MCF 10A (cell line): ENCODE measurements at places on chromosomes 1 and 21. TPM values are rescaled to one million over a fixed set of nuclear protein-coding genes. Genes with fewer than 3 reads are reported as not detected.
A peak's percentile ranks its signal among the peaks of the same experiment; 100 is the strongest.

PDIK1L gene
- total RNA-seq, result 10.8 and 10.9 TPM in 2 replicates

EFNA3 gene
- 1.6 and 1.7 TPM in 2 replicates for total RNA-seq

ACTN2 gene
- not detected in 2 replicates for total RNA-seq

SPRR1A gene
- not detected in 2 replicates for total RNA-seq

S100A5 gene
- total RNA-seq, result not detected in 2 replicates

SYDE2 gene
- total RNA-seq, result 4.3 and 5.9 TPM in 2 replicates

DNA sequence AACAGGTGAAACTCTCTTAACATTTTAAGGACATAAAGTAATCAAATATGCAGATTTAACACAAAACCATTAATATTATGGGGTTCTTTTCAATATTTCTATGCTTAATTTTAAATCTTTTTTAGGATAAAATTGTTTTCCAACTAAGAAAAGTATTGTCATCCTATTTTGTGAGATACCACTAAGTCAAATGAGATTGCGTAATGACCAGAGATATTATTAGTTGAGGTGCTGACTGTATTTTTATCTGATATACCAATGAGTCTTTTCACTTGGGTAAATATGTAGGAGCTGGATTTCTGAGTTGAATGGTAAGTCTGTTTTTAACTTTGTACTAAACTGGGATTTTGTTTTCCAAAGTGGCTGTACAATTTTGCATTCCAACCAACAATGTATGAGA, 25.4 kb downstream of the LEPR start:
- no peaks in the 10 kb centered on the region for H3K27me3 ChIP-seq
- H3K4me3 ChIP-seq, result no peak overlapping the region
- DNase-seq, result no peak
- H3K36me3 ChIP-seq, result peaks cover 11% of the 10 kb centered on the region

DNA sequence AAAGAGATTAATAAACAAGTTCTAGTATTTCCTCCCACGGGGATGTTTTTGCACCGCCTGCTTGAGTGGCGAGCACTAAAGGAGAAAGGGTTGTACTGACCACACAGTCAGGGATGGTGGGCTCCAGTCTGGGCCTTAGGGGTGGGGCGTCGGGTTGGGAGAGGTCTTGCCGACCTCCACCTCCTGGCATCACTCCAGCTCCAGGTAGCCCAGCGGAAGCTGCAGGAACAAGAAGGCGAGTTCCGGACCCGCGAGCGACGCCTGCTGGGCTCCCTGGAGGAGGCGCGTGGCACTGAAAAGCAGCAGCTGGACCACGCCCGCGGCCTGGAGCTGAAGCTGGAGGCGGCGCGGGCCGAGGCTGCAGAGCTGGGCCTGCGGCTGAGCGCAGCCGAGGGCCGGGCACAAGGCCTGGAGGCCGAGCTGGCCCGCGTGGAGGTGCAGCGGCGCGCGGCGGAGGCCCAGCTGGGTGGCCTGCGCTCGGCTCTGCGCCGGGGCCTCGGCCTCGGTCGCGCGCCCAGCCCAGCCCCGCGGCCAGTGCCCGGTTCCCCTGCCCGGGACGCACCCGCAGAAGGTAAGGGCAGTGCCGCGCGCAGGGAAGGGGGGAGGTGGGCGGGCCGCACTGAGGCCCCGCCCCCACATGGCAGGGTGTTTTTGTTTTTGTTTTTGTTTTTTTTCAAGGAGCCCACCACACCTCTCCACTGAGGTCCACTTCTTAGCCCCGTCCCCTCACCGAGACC, 19.7 kb downstream of the MFAP2 start:
- H3K27me3 ChIP-seq, result no peaks in the 10 kb centered on the region
- no peaks in the 10 kb centered on the region for H3K4me1 ChIP-seq
- no peak for DNase-seq
- H3K27ac ChIP-seq, result no peak overlapping the region
- H3K4me3 ChIP-seq, result no peak overlapping the region

GRCh38 chr21:31599013-31599412, 60.5 kb upstream of the SOD1 start:
- H3K27ac ChIP-seq, result no peak overlapping the region
- H3K27me3 ChIP-seq, result no peaks in the 10 kb centered on the region
- H3K36me3 ChIP-seq, result no peaks in the 10 kb centered on the region
- no peak overlapping the region for H3K4me3 ChIP-seq
- no peaks in the 10 kb centered on the region for H3K4me1 ChIP-seq

- DNase-seq, result no peak
- no peak overlapping the region for H3K4me3 ChIP-seq
- no peaks in the 10 kb centered on the region for H3K27me3 ChIP-seq
- no peaks in the 10 kb centered on the region for H3K4me1 ChIP-seq
- no peak overlapping the region for H3K27ac ChIP-seq
- no peaks in the 10 kb centered on the region for H3K36me3 ChIP-seq
These were observed 470.8 kb downstream of the AJAP1 start for GRCh38 chr1:5125208-5125607.

- no peak overlapping the region for H3K4me3 ChIP-seq
- DNase-seq, result no peak
- peaks cover 31% of the 10 kb centered on the region for H3K27me3 ChIP-seq
- no peaks in the 10 kb centered on the region for H3K36me3 ChIP-seq
These were observed 65.5 kb downstream of the DDX20 start for GRCh38 chr1:111821121-111821745.

DNA sequence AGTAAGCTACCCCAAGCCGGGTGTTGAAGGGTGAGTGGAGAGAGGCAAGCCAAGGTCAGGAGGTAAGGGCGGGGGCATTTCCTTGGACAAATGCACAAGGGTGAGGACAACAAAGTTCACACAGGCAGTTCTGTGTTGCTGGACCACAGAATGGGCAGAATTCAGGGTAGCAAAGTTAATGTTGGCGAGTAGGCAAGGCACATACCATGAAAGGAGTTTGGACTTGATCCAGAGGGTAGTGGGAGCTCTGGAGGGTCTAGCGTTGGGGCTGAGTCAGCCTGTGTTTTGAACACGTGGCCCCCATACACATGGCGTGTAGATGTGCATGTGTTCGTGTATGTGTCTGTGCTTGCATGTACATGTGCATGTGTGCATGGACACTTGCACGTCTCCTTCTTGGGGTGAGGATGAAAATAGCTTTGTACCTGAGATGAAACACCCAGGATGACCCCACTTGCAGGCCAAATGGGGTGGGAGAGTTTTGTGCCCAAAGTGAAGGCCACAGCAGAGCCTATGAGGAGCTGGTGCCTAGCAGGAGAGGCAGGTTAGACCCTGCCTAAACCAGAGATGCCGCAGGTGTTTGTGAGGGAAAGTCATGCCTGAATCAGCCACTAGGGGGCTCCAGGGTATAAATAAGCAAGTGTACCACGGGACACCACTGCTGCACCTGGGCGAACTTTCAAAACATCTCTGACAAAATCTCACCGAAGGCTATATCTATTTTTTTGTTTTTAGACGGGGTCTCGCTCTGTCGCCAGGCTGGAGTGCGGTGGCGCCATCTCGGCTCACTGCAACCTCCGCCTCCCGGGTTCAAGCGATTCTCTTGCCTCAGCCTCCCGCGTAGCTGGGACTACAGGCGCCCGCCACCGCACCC, 21.8 kb downstream of the SLC27A3 start:
- DNase-seq, result peak; percentile 88
- H3K27ac ChIP-seq, result no peak overlapping the region
- no peaks in the 10 kb centered on the region for H3K27me3 ChIP-seq
- peaks cover 5% of the 10 kb centered on the region for H3K36me3 ChIP-seq
- peaks cover 15% of the 10 kb centered on the region for H3K4me1 ChIP-seq

DNA sequence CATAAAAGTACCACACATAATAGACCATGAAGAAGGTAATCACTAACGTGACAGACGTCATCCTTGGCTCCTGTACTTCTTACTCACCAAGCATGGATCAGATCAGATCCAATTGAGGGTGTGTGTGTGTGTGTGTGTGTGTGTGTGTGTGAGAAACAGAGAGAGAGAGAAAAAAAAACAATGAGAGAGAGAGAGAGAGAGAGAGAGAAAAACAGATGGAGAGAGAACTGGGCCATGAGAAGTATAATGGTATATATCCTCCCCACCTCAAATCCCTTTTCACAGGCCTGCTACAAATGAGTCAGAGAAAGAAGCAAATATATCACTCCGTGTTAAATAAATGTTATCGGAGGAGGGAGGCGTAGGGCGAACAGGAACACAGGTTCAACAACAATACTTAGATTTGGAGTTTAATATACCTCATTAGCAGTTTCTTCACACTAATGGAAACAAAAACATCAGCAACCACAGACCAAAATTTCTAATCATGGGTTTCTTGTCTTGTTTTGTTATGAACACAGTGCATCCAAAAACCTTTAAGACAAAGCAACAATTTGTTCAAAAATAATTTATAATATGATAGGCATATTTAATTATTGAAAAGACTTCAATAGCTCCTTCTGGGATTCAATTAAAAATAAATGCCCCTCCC, 45.3 kb downstream of the TIAM1 start:
- no peak overlapping the region for H3K27ac ChIP-seq
- H3K27me3 ChIP-seq, result no peaks in the 10 kb centered on the region
- no peaks in the 10 kb centered on the region for H3K36me3 ChIP-seq
- peaks cover 13% of the 10 kb centered on the region for H3K4me1 ChIP-seq
- H3K4me3 ChIP-seq, result no peak overlapping the region

- no peak overlapping the region for H3K27ac ChIP-seq
- no peaks in the 10 kb centered on the region for H3K27me3 ChIP-seq
- no peak for DNase-seq
- H3K4me3 ChIP-seq, result no peak overlapping the region
- peaks cover 5% of the 10 kb centered on the region for H3K36me3 ChIP-seq
These were observed 2.7 kb upstream of the CAPN2 start for GRCh38 chr1:223709598-223709997.

GRCh38 chr21:19236209-19236608, 832.6 kb upstream of the TMPRSS15 start:
- H3K4me3 ChIP-seq, result no peak overlapping the region
- peaks cover 6% of the 10 kb centered on the region for H3K36me3 ChIP-seq
- no peaks in the 10 kb centered on the region for H3K27me3 ChIP-seq
- no peak overlapping the region for H3K27ac ChIP-seq
- H3K4me1 ChIP-seq, result peaks cover 6% of the 10 kb centered on the region

DNA sequence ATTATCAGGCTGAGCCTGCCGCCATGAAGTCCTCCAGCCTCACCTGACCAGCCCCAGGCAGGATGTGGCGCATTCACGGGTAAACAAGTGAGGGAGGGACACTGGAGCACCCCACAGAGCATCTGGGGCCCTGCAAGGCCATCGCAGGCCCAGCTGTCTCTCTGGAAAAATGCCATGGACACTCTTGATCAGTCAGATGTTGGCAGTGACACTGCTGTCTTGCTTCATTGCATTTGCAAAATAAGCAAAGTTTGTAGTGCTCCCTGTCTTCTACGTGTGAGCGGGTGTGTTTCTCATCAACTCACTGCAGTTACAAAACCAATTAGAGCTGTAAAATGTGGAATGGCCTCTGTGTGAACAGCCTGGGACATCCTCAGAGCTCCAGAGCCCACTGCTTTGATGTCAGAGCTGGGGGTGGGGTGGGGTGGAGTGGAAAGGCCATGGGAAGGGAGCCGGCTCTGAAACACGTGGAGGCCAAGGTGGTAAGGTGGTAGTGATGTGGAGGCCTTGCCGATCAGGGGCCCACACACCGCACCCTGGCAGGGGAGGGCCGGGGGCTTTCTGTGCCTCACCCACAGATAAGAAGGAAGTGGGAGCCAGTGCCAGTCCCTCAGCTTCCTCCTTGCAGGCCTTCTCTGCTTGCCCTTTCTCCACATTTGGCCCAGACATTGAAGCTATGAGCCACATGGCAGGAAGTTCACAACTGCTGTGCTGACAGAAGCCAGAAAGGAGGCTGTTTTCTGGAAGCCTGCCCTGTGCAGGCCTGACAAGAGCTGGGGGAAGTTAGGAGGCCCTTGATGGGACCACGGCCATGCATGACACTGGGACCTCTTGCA, 254.9 kb downstream of the RHOU start:
- H3K27ac ChIP-seq, result no peak overlapping the region
- no peaks in the 10 kb centered on the region for H3K36me3 ChIP-seq
- peaks cover 9% of the 10 kb centered on the region for H3K4me1 ChIP-seq
- H3K4me3 ChIP-seq, result no peak overlapping the region

- no peak overlapping the region for H3K4me3 ChIP-seq
- peaks cover 21% of the 10 kb centered on the region for H3K27me3 ChIP-seq
- no peak overlapping the region for H3K27ac ChIP-seq
- H3K36me3 ChIP-seq, result no peaks in the 10 kb centered on the region
- no peak for DNase-seq
These were observed 101.6 kb downstream of the TLR5 start for GRCh38 chr1:223041481-223041880.

GRCh38 chr21:38327984-38328383, 71.2 kb downstream of the KCNJ15 start:
- H3K4me1 ChIP-seq, result peaks cover 18% of the 10 kb centered on the region
- no peaks in the 10 kb centered on the region for H3K36me3 ChIP-seq
- no peak overlapping the region for H3K4me3 ChIP-seq
- no peak overlapping the region for H3K27ac ChIP-seq
- no peak for DNase-seq

- H3K27ac ChIP-seq, result no peak overlapping the region
- H3K36me3 ChIP-seq, result no peaks in the 10 kb centered on the region
- no peak overlapping the region for H3K4me3 ChIP-seq
These were observed 37.2 kb downstream of the COLGALT2 start for GRCh38 chr1:184000321-184000720.

DNA sequence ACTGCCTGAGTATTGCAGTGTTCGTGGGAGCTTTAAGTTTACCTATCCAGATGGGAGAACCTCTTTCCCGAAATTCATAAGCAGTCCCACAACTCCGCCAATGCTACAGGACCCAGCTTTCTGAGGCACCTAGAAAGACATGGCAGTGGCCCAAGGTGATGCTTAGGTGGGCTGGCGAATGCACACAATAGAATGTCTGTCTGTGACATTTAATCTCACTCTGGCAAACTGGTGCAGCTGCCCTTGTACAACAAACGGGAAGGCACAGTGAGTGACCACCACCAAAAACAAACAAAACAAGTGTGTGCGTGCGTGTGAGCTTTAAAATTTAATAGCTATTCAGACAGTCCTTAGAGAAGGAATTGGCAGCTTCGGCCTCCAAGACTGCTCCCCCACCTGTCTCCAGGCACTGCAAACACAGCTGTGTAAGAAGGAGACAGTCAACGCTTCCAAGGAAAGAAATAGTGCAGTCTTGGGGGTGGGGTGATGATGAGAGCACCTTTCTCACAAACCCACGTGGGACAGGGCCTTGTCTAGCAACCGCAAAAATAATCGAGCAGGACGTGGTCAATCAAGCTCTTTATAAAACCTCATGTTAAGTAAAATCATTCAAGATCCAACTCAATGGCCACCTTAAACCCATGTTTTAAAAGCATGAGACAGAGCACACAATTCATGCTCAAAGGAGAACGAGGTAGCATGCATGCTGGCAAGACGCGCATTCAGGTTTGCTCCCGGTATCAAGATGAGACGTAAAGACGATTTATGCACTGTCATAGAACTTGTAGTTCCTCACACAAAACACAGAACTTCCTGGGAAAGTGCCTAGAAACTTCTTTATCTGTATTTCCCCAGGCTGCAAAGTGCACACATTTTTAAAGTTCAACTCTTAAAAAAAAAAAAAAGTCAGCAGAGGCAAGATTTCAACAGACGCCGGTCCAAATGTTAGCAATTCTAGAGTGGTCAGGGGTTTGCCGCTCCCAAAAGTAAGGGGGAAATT, 84.1 kb downstream of the TM2D1 start:
- H3K27ac ChIP-seq, result no peak overlapping the region
- H3K4me3 ChIP-seq, result no peak overlapping the region
- no peak for DNase-seq
- peaks cover 16% of the 10 kb centered on the region for H3K4me1 ChIP-seq
- H3K27me3 ChIP-seq, result no peaks in the 10 kb centered on the region

GRCh38 chr1:151612501-151613281, 841 bp downstream of the SNX27 start:
- no peak for DNase-seq
- peak overlapping the region; percentile 88 for H3K27ac ChIP-seq
- no peaks in the 10 kb centered on the region for H3K27me3 ChIP-seq
- H3K4me3 ChIP-seq, result peak overlapping the region; percentile 89
- H3K36me3 ChIP-seq, result no peaks in the 10 kb centered on the region

GRCh38 chr21:26806801-26807295, 38.4 kb downstream of the ADAMTS1 start:
- DNase-seq, result peak; percentile 71
- no peaks in the 10 kb centered on the region for H3K27me3 ChIP-seq
- H3K4me1 ChIP-seq, result peaks cover 8% of the 10 kb centered on the region
- no peaks in the 10 kb centered on the region for H3K36me3 ChIP-seq
- peak overlapping the region; percentile 16 for H3K27ac ChIP-seq
